ENCODE measurements at places on chromosomes 13 and 19.

DNA sequence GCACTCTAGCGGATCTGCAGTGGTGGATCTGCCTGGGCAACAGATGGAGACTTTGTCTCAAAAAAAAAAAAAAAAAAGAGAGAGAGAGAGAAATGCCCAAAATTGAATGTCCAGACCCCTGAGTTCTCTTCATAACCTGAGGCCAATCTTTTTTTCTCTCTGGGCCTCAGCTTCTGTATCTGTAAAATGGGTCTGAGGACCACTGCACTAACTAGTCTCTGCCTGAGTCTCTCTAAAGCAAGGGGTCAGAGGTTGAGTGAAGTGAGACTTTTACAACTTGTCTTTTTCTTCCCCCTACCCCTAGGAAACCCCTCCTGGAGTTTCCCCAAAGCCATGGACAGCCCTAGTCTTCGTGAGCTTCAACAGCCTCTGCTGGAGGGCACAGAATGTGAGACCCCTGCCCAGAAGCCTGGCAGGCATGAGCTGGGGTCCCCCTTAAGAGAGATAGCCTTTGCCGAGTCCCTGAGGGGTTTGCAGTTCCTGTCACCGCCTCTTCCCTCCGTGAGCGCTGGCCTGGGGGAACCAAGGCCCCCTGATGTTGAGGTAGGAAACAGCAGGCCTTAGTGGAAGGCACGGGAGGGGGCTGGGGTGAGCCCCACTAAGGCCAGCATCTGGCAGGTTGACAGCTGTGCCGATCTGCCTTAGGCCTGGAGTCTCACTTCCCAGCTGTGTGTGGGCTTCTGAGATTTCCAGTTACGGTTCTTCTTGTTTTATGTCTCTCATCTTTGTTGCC lies 1.8 kb downstream of the TMEM91 start:
- no peak for DNase-seq

- no peak for DNase-seq
Measured at GRCh38 chr19:31353833-31354232, 4.6 kb upstream of the TSHZ3 start.

DNA sequence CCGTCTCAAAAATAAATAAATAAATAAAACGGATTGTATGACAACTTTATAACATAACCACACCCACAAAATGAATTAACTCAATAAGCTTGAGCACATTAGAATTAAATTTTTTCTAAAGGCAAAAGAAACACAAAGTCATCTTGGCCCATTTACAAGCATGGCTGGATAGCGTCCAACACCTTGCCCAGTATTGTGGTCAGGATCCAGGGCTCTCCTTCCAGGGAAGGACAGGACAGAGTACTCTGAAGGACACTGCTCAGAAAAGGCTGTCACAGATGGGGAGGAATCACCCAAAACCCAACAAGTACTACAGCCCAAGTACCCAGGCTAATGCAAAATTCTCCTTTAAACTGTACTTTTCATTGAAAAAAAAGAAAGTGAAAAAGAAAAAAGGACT lies 27.1 kb downstream of the SUGP2 start:
- DNase-seq: no peak

DNA sequence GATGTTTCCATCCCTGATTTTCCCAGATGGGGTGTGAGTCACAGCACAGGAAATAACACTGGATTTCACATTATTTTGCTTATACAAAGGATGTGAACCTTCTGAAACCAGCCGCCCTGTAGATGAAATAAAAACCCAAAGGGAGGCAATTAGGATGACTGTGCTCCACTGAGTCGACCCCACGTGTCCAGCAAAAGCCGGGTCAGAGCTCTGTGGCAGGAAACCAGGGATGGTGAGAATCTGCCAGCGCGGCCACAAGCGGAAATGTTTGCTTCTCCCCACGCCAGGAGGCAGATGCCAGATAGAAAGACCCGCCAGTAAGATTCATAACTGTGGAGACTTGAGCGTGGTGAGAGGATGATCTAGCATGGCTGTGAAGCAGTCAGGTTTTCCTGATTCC lies 764.4 kb downstream of the LIG4 start:
- no peak for DNase-seq
